ENCODE measurements at places on chromosomes 12 and 14.

DNA sequence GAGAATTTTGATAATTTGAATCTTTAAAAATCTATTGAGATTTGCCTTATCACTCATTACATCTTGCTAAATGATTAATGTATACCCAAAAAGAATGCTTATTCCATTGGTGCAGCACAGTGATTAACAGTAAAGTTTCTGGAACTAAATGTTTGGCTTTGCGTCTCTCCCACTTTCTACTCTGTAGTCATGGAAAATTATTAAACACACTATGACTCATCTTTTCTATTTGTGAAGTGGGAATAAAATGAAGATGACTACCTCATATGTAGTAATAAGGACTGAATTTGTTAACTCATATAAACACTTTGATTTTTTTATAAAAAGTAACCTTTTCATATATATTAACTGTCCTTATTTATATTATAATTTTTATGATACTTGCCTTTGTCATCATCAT, 118.1 kb downstream of the RERGL start:
- no peak for DNase-seq

- DNase-seq = no peak
Observed at GRCh38 chr14:54349713-54350112, 47.1 kb upstream of the CDKN3 start.

- no peak for DNase-seq
Observed at GRCh38 chr12:1716911-1717310, 26.0 kb downstream of the ADIPOR2 start.

DNA sequence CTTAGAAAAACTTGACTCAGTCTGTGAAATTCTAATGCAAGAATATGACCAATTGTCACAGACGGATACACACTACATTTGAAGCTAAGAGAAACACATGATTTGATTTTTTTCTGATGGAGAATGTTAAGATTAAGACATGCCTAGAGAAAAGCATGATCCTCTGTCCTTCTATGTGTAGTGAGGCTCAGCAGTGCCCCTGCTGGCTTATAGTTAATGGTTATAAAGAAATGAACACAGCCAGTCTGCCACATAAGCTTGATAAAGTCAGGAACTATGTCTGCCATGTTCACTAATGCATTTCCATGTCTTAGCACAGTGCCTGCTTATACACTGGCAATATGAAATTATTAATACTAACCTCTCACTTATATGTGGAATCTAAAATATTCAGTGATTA, 168.1 kb upstream of the DAAM1 start:
- DNase-seq = no peak

GRCh38 chr12:25979563-25979962, 21.1 kb downstream of the RASSF8 start:
- DNase-seq = no peak

All from renal cortex interstitium (tissue), 15 donors.